Stimulated activated CD4-positive, alpha-beta T cell treated with anti-CD3 and anti-CD28 coated beads, Interleukin-15, amount 100 ng/mL, for 1 hour (primary cell): ENCODE measurements at places on chromosomes 4 and X.

- no peak for DNase-seq
Measured at GRCh38 chr4:95360256-95360903, 188.4 kb downstream of the UNC5C start.

DNA sequence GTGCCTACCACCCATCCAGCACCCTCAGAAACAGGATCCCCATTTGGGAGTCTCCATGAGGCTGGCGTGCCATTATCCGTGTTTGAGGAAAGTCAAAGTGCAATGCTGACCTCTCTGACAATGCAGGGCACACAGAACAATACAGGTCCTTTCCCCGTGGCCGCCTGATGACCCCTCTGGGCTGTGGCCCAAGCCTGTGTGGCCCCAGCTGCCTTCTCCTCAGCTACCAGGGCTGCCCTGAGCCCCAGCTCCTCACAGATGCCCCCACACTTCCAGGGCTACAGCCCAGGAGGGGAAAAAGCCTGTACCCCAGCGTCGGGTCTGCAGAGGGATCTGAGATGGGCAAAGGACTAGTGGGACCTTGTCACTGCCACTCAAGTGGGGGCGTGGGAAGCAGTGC, 15.5 kb downstream of the ZFYVE28 start:
- DNase-seq: no peak

- DNase-seq: peak; percentile 26
Measured at GRCh38 chrX:72094894-72095293, 36.8 kb downstream of the RTL5 start.

DNA sequence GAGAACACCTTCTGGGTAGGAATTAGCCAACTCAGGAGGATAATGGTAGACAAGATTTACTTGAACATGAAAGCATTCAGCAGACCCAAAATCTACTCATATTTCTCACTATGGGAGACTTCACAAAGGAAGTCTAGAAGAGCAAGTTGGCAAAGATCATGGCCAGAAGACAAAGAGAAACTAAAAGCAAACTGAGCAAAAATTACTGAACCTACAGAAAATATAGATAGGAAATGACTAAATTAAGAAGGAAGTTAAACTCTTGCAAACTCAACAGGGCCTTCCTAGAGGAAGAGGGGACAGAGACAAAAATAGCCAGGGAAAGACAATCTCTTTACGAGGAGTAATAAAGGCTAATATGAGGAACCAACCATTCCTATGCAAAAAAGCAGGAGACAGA, 18.7 kb downstream of the CORIN start:
- no peak for DNase-seq

DNA sequence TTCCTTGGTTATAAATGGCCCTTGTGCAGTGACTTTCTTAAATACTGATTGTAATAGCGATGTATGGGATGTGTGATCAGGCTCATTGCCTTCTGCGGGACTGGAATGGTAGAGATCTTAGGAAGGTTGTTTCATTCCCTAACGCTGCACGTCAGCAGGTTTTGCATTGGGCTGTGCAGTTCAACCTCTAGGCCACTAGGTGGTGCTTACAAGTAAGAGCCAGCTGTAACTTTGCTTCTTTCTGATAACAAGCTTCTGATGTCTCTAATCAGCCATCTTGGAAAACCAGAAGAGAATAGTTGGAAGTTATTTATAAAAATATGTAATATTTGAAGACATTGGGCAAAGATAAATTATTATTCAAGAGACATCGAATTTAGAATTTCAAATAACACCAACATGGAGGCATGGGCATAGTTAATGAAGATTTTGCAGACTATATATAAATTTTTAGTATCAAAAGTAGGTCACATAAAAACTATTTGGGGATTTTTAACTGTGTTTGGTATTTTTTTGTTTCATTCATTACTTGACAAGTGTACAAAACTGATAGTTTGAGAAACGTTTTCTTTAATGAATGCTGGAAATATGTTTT, 339.7 kb upstream of the PCDH7 start:
- no peak for DNase-seq

DNA sequence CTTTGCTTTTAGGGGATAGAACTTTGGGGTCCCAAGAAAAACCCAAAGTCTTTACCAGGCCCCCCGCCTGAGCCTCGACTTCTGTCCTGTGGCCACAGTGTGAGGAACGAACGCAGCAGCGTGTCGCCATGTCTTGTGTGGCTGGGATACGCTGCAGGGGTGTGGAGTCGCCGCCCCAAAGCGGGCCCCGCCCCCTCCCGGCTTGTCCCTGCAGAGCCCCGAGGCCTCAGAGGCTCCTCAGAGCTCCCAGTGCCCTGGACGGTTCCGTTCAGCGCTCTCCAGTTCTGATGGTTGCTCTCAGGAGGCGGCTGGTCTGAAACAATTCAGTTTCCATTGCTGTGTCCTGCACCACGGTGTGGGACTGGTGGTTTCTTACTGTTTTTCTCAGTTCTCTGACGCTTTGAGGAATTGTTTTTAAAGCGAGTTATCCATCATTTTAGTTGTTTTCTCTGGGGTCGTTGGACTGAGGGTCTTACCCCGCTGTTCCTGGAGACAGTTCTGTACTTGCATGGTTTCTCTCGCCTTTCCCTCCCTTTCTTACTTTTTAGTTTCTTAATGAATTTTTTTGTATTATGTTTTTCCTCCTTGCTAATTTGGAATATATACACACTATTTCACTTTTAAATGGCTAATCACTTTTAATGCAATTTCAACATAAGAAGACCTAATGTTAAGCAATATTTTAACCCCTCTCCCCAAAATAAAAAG, 1.6 kb upstream of the IDUA start:
- DNase-seq: peak; percentile 52

DNA sequence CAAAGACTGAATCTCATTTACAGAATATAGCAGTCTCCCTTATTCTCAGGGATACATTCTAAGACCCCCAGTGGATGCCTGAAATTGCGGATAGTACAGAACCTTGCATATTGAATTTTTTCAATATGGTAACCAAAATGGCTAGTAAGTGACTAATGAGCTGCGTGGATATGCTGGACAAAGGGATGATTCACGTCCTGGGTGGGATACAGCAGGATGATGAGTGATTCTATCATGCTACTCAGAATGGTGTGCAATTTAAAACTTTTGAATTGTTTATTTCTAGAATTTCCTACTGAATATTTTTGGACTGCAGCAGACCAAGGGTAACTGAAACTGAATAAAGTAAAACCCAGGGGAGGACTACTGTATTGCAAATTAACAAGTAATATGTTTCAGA, 66.7 kb downstream of the STAG2 start:
- no peak for DNase-seq

- no peak for DNase-seq
Measured at GRCh38 chr4:138035781-138036258, 206.3 kb downstream of the SLC7A11 start.

DNA sequence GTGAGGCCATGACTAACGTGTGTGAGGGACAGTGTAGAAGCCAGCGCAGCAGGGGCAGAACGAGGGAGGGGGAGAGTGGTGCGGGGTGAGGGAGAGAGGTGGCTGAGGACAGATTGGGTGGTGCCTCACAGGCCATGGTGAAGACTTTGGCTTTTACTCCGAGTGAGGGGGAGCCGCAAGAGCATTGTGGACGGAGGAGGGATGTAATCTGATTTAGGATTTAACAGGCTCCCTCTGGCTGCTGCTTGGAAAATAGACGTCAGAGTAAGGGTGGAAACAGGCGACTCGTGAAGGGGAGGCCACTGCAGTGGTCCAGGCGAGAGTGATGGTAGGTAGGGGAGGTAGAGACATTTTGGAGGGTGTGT, 13.0 kb downstream of the PPP1R3F start:
- no peak for DNase-seq

GRCh38 chrX:302975-303374, 15.6 kb downstream of the GTPBP6 start:
- no peak for DNase-seq

DNA sequence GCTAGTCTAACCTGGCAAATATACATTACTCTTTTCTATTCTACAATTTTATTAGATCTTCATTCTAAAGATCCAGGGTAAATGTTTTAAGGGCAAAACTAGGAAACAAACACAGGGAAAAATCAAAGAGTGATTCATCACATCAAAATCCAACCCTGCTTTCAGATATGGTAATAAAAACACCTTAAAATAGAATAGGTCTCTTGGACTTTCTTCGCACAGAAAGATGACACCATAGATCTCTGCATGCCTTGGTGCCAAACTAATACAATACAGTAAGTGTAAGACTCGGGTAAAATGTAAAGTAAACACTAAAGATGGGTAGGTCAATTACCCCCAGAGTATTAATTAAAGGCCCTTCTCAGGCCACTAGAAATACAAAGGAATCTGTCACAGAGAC, 34.2 kb downstream of the LDB2 start:
- DNase-seq: no peak

DNA sequence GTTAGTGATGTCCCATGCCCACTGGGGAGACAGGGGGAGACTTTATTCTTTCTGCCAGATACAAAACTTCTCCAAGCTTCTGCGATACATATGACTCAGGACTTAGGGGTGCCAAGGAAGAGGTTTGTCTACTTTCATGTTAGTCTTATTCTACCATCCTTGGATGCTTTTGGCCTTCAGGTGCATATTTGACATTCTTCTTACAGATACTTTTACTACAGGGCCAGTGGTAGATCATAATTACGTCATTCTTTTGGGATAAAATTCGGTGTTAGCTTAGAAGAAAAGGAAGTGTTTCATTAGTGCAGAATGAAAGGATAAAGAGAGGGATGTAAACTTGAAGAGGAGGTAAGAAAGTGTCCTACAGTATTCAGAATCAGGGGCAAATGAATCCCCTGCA, 245.2 kb downstream of the THOC2 start:
- DNase-seq: no peak

- DNase-seq: no peak
Measured at GRCh38 chr4:48340276-48340964, 909 bp upstream of the SLAIN2 start.

GRCh38 chrX:150989420-150989819, 6.3 kb downstream of the HMGB3 start:
- DNase-seq: no peak

- DNase-seq: no peak
Measured at GRCh38 chr4:4714331-4714730, 145.1 kb upstream of the MSX1 start.

DNA sequence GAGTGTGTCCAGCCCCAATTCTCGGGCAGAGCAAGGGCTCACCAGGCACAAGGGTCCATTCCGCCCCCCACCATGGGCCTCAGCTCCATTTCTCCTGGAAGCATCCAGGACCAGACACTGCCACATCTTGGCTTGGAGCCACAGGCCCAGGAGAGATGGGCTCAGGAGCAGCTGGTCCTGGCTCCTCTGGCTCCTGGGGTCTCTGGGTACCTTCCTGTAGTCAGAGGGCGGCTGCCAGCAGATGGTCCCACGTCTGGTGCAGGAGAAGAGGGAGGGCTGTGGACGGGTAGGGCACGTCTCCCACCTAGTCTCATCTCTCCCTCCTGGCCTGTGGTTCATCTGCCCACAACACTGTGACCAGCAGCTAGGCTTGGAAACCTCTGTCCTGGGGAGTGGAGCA, 8.0 kb downstream of the ATP2B3 start:
- no peak for DNase-seq

DNA sequence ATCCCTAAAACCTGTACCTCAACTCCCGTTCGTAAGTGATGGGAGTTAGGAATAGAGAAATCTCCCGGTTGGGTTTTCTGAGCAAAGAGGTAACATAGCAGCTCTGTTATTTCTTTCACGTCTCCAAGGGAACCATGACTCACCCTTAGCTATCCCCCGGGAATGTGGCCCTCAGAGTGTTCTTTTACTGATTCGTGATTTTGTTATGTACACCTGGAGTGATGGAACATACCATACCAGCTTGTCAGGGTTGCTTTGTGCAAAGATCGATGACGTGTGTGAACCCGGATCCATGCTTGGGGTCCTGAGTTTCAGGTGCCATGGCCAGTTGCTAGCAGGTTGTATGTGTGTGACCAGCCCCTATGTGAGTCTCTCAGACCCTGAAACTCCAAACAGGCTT, 52.6 kb downstream of the HPRT1 start:
- DNase-seq: no peak

- DNase-seq: no peak
Measured at GRCh38 chr4:121421594-121421993, 40.8 kb upstream of the QRFPR start.

- no peak for DNase-seq
Measured at GRCh38 chr4:145541346-145541745, 59.7 kb downstream of the SMAD1 start.

GRCh38 chrX:27968878-27969277, 12.4 kb downstream of the DCAF8L1 start:
- DNase-seq: no peak

DNA sequence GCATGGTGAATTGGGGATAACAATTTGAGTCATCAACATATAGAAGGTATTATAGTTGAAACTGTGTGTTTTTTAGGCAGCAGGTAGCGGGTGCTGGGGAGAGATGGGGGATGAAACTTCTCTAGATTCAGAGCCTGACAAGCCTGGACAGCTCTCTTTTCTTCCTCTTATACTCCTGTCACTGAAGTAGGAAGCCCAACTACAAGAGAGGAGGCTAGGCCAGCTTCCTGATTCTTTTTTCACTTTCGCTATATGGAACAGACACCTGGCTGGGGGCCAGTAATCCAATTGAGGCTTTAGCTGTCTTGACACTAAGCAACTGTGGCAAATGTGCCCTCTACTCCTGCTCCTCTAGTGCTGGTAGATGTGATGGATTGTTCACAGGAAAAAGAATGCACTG, 69.2 kb downstream of the PHKA1 start:
- no peak for DNase-seq

GRCh38 chr4:163536091-163536490, 41.6 kb downstream of the TMA16 start:
- DNase-seq: no peak
